ENCODE measurements at places on chromosomes 1 and 21.
A peak's percentile ranks its signal among the peaks of the same experiment; 100 is the strongest.

DNA sequence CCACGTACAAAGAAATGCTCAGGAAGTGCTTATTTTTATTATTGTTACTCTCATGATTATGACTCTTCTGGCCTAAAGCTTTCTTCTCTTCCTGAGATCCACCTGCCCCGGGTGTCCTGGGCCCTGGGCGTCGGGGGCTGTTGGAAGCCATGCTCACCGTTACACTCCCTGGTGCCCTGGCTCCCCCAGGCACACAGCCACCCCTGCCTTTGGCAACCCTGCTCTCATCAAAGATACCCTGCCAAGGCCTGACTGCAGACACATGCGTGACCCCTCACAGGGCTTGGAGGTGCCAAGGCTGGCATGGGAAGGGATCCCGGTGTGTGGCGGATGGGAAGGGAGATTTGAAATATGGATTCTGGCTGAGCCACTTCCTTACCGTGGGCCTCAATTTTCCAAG is 3.3 kb upstream of the KISS1 start:
- no peak for DNase-seq

DNA sequence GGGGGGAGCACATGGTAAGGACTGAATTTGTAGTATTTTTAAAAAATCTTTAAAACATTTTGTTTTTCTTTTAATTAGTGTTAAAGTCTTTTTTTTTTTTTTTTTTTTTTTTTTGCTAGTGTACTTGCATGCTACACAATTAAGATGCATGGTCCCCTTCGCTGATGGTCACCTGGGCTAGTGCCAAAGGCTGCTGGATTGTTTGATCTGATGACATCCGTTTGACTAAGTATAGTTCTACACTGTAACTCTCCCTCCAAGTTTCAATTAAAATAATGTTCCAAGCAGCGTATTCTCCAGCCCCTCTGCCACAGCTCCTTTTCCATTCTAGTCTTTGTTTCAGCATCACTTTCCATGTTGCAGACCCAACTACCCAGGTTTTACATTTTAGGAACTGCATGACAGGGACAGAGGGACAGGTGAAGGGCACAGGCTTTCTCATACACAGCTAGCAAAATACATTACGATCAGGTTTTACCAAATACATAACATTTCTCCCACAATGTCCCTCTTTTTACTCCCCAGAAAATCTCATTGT is 852 bp upstream of the RAVER2 start:
- no peak for DNase-seq

DNA sequence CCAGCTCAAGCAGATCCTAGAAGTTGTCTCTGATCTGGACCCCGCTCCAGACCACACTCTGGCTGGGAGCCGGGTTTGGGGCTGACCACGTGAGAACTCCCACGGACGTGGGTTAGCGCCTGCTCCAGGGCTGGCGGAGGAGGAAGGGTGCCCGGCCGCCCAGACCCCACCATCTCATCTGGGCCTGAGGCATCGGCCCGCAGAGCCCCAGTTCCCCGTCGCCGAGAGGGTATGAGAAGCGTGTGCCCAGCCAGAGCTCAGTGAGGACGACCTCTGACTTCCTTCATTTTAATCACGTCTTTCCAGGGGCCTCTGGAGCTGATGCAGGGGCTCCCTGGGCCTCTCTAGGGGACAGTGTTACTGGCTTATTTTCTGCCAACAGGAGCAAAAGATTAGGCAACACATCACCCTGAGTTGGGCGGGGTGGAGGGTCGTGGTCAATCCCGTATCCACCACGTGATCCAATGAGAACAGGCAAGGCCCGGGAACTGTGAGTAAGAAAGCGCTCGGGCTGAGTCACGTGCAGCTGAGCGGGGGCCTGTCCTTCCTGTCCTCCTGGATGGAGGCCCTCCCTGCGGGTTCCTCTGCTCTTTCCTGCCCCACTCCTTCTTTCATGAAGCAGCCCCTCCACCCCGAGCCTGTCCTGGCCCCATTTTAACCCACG is 81.1 kb downstream of the SIK1 start:
- DNase-seq, result peak; percentile 44

GRCh38 chr1:47003896-47004403 is 19.5 kb upstream of the CYP4X1 start:
- no peak for DNase-seq

- DNase-seq, result no peak
Observed at GRCh38 chr1:239854922-239855321, 236.8 kb upstream of the FMN2 start.

DNA sequence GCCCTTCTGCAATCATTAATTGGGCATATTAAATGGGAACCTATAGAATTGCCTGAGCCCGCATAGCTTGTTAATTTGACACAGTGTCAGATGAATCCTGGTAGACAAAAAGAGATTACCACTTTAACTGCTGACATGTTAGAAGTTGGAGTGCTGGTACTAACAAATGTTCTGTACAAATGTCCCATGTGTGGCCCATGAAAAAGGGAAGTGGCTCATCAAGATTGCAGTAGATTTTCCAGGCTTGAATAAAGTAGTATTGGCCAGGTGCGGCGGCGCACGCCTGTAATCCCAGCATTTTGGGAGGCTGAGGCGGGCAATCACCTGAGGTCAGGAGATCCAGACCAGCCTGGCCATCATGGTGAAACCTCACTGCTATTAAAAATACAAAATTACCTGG is 45.6 kb downstream of the GNPAT start:
- DNase-seq, result no peak

DNA sequence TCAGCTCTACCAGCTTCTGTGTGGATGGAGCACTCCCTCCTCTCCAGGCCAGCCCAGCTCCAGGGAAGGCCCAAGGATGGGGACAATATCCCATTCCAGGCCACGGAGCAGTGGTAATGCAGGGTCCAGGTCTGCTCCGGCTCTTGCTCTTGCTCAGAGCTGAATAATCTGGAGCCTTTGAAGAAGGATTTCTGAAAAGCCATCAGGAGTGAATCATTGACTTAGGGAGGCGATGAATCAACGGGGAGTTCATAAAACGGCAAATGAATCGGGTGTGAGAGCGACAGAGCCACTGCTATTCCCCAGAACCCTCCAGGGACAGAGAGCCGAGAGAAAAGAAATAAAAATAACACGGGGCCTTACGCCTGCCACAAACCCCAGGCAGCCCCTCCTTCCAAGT is 7.7 kb downstream of the POU3F1 start:
- no peak for DNase-seq

- no peak for DNase-seq
Observed at GRCh38 chr1:1236945-1237873, 5.2 kb downstream of the B3GALT6 start.

- DNase-seq, result no peak
Observed at GRCh38 chr1:64963466-64963865, 2.9 kb downstream of the JAK1 start.

DNA sequence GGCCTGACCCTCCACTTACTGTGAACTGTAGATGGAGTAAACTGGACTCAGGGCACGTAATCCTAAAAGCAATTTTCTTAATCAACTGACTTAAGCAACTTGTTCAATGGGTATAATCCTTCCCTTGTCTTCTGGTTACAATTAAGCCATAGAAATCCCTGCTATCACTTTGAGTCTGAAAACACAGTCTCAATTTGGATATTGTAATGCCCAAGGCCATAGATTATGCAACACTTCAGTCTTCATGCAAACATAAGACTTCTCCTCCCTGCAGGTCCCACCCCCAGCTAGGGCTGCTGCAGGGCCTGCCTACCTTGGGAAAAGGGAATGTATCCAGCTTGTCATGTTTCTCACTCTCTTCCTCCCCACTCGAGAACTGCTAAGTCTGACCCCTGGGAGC is 6.2 kb upstream of the SLC5A9 start:
- no peak for DNase-seq

DNA sequence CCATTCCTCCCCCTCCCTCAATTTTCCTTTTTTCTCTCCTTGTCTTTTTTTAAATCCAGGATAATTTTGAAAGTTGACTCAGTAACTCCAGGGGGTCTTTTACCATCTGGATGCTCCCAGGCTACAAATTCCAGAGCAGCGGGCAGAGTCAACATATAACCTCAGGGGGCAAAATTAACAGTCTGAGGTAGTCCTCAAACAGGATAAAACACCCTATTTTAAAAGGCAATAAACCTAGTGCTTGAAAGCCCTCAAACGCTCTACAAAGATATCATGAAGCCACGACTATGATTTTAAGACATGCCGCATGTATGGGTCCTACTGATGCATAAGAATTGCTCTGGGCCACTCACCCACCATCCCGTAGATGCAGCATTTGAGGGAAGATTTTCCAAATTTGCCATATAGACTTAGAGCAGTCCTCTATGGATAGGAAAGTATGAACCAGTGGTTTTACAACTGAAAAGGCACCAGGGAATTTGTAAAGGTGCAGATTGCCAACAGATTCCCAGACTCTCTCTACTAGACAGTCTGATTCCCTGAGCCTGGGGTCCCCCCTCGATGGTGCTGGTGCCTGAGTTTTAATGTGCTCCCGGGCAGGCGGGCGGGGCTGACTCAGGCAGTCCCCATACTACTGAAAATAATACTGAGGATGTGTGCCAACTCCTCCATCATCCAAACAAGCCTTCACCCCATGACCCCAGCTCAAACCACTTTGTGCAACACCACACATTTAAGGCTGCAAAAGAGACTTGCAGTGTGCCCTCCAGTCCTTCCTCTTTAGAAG is 37.2 kb downstream of the PTPN14 start:
- DNase-seq, result no peak

GRCh38 chr1:101479945-101480344 is 243.1 kb downstream of the S1PR1 start:
- DNase-seq, result no peak

- DNase-seq, result no peak
Observed at GRCh38 chr21:42455196-42455595, 40.8 kb downstream of the RSPH1 start.

GRCh38 chr1:195458365-195458764 is 1149.9 kb downstream of the KCNT2 start:
- DNase-seq, result no peak

DNA sequence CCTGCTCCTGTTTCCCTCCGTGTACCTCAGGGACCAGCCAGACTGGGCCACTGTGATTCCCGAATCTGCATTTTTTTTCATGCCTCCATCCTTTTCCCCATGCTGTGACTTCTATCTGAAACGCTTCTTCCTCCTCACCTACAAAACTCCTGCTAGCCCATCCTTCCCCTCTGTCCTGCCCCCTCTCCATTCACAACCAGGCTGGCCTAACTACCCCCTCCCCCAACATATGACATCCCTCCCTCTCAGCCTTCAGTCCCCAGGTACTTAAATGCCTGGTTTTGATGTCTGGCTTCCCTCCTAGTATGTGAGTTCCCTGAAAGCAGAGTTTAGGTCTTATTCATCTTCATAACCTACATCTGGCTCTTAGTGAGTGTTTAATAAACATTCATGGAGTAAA is 82.7 kb downstream of the TAS1R2 start:
- DNase-seq, result no peak

- DNase-seq, result no peak
Observed at GRCh38 chr1:3500265-3500835, 45.9 kb downstream of the ARHGEF16 start.

- DNase-seq, result no peak
Observed at GRCh38 chr1:209537336-209538114, 46.0 kb upstream of the CAMK1G start.

GRCh38 chr1:52552236-52552504 is 722 bp downstream of the TUT4 start:
- DNase-seq, result peak; percentile 39

GRCh38 chr1:30200161-30200560 is 523.2 kb downstream of the MATN1 start:
- no peak for DNase-seq

DNA sequence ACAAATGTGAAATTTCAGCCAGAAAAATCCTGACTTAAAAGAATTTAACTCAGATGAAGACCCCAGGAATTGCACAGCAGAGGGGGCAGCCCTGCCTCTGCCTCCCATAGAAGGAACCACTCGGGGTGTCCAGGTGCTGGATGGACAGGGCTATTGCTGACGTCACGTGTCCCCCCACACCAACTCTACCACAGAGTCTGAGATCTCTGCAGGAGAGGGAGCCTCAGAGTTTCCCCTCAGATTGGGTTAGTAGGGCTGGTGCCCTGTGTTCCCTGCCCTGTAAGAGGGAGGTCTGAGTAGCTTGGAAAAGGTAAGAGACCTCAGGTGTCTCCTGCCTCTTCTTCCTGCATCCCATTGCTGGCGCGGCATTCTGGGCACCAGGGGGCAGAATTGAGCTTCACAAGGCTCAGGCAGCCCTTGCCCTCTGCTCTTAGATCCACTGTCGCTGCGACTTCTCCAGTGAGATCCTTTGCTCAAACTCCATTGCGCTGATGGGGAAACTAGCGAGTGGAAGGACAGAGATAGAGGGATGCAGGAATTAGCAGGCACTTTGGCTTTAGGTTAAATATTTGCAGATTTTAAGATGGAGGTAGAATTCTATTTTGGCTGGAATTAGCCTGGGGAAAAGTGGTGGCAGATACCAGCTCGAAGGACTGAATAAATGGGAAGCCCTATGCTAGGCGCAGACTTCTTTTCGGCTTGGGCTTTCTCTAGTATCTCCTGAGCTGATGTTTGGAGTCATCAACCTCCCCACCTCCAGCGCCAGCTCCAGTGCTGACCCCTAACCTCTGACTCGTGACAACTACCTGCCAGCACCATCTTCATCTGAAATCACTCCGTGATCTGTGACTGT is 42.8 kb upstream of the DMBX1 start:
- DNase-seq, result peak; percentile 10

DNA sequence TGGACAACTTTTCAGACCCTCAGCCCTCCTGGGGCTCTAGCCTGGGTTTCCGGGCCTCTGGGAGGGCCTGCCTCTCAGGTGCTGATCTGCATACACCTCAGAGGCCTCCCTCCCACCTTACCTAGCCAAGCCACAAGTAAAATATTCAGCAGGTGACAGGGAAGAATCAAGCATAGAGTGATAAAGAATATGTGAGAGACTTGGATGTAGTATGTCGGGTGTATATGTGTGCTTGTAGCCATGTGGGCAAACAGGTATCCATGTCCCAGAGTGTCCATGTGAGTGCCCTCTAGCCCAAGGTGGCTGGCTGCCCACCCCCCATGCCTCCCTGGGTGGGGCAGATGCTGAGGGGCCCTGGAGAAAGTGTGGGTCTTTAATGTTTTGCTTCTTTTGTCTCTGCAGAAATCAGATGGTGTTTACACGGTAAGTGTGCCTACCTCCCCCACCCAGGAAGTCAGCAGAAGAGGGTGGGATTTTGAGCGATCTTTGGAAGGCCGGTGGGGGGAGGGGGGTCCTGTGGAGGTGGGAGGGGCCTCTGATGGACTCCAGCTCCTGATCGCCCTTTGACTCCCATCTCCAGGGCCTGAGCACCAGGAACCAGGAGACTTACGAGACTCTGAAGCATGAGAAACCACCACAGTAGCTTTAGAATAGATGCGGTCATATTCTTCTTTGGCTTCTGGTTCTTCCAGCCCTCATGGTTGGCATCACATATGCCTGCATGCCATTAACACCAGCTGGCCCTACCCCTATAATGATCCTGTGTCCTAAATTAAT is 3.4 kb downstream of the FCER1G start:
- no peak for DNase-seq
